ENCODE measurements at places on chromosomes 16 and 17.

DNA sequence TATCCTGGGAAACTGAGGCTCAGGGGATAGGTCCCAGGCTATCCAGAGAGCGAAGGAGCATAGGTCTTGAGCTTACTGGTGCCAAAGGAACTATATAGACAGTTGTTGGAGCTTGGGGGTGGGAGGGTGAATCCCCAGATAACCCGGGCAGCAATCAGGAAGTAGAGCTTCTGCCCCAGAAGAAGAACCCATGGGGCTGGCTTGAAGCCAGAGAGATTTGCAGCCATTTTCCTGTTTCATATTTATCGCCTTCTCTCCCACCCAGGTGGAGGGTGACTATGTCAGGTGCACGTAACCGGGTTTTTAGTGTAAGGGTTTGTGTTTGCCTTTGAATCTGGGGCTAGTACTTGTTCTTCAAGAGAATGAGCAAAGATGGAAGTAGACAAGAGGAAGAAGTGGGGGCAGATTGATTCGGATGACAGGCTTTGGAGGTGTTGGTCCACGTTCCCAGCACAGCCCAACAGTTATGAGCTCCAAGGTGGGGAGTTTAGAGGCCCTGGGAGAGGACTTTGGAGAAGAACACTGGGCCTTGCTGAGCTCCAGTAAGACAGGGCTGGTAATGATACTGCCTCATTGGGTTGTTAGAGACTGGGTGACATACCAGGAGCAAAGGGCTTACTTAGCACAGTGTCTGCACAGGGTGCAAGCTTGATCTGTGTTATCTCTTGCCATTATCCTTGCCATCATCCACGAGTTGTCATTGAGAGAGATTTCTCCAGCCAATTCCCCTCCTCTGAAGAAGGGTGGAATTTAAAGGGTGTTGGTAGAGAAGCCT is 145.6 kb downstream of the CCDC182 start:
- no peak for DNase-seq

DNA sequence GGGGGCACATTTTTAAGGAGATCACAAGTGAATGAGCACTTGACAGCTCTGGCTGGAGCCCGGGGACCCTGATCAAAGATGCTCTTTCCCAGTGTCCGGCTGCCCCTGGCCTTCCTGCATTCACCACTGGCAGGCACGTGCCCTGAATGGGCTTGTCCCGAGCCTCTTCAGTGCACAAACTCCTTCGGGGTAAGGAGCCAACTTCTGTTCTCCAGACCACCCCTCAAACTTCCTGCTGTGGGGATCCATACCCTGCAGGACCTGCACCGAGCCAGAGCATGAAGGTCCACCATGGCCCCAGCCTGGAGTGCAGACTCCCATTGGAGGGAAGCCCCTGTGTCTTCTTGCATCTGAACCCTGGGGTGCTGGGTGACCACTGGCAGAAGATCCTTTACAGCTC is 9.8 kb upstream of the SLC12A3 start:
- no peak for DNase-seq

DNA sequence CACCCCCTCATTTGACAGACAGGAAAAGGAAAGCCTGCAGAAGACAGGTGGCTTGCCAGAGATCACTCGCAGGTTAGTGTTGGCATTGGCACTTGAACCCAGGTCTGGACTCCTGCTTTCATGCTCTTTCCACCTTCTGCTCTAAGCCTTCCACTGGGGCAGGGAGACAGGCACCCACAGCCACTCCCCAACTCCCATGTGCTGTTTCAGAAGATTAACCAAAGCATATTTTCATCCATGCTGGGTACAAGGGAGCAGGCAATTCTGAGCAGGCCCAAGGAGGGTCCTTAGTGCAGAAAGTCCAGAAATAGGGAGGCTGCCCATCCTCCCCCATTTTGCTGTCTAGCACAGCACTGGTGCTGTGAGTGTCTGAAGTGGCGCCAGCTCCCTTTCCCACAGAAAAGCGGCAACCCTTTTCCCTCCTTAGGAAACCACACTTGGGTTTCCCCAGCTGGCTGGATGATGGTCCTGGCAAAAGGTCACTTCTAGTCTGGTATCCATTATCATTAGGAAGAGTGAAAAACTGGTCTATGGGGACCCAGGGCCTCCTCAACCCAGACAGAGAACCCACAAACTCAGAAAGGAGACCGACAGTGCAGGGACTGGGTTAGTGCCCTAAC is 2.0 kb upstream of the CAVIN1 start:
- no peak for DNase-seq

GRCh38 chr17:27456681-27457359 is 572 bp downstream of the KSR1 start:
- no peak for DNase-seq

DNA sequence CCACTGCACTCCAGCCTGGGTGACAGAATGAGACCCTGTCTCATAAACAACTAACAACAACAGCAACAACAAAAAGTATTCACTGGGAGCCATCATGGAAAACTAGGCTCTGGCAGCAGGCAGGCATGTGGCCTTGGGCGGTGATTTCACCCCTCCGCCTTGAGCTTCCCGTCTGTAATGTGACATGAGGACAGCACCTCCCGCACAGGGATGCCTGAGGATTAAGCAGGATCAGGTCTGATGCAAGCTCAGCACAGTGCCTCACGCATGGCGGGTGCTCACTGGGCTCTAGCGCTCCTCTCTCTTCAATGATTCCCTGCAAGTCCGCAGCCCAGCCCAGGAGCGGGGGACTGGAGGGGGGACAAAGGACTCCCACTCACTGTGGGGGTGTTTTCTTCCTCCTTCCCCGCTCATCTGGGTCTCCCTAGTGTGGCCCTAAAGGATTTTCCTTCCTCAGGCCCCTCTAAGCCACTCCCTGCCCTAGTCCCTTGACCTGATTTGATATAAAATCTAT is 2.8 kb downstream of the PLCD3 start:
- DNase-seq, result no peak

DNA sequence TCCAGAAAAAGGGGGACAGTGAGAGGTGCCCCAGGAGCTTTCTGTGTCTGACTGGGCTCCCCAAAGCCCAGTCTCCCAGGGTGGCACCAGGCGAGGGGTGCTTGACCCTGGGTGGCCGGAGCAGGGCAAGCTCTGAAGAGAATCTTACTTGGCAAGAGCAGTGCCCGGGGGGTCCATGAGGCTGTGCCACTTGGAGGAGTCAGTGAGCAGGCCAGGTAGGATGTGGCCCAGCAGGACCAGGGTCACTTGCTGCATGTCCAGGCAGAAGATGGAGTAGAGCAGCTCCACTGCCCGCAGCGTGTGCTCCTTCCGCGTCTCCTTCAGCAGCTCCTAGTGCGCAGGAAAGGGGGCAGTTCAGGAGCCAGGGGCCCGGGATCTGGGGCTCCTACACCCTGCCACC is 7.3 kb downstream of the CSF3 start:
- DNase-seq, result no peak

DNA sequence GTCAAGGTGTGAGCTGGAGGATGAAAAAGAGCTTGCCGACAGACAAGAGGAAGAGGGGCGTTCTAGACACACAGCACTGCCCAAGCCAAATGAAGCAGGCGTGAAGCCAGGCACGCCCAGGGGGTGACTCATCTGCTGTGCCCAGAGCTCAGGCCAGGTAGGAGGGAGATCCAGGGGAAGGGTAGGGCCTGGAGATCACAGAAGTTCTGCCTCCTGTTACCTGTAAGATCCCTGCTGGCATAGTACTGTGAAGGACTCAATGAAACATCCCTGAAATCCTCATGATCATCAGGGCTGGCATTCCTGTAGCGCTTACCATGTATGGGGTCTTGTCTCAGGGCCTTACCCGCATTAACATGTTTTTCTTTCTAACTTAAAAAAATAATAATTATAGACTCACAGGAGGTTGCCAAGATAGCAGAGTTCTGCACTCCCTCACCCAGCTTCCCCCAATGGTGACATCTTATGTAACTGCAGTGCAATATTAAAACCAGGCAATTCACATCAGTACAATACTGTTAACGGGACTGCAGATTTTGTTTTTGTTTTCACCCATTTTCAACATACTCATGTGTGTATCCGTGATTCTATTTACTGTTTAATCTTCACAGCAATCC is 158.6 kb downstream of the XYLT1 start:
- DNase-seq, result no peak

- no peak for DNase-seq
These were observed 2.2 kb downstream of the SEPTIN12 start for GRCh38 chr16:4785758-4786433.

GRCh38 chr17:62703261-62703775 is 75.8 kb downstream of the MRC2 start:
- no peak for DNase-seq

- no peak for DNase-seq
These were observed 13.0 kb downstream of the CDH13 start for GRCh38 chr16:82639666-82640336.

DNA sequence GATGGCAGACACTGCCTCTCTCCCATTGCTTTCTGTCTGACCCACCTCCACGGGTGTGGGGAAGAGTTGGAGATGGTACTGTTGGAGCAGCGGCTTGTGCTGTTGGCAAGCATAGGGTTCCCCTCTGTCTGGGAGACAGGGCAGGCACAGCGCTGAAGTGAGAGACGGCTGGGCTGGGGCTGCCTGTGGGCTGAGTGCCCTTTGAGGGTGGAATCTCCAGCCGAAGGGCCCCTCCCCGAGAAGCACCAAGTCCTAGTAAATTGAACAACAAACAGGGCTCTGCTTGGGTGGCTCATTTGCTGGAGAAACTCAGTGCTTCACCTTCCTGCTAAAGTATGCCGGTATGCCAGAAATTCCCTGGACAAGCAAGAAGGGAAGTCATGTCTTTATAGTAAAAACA is 79.7 kb downstream of the KSR1 start:
- DNase-seq, result no peak

GRCh38 chr16:57592591-57593003 is 35.8 kb upstream of the ADGRG1 start:
- peak; percentile 57 for DNase-seq

DNA sequence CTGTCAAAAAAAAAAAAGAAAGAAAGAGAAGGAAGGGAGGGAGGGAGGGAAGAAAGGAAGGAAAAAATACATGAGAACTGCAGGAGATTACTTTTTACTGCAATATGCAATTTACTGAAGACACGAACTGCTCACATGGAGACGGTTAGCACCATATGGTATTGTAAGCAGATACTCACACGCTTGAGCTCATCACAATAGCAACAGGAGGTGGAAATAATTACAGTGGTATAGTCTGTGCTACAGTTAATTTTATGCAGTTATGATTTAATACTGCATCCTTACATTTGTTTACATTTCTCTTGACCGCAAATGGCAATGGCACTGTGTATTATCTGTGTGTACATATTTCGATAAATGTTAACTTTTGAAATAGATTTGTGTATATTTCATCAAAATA is 21.4 kb upstream of the SLC46A1 start:
- DNase-seq, result no peak

GRCh38 chr16:74564451-74564984 is 42.4 kb downstream of the GLG1 start:
- DNase-seq, result no peak

GRCh38 chr16:56409195-56409594 is 16.1 kb downstream of the AMFR start:
- no peak for DNase-seq

GRCh38 chr16:49000594-49000993 is 281.0 kb downstream of the CBLN1 start:
- DNase-seq, result no peak

DNA sequence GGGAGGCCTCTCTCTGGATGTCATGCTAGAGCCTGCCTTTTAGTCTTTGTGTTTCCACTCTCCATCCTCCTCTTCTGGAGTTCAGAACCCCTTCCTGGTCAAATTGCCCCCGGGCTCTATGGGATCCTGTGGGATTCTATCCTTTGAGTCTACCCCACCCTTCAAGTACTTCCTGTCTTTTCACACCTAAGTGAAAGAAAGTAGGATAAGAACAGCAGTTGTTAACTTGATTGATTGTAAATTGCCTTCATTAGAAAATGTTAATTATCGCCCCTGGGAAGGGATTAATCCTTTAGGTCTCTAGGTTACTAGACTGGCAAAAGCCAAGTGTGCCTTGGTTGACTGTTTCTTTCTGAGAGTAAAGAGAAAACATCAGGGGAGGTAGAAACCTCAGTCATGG is 30.1 kb downstream of the PRKCB start:
- no peak for DNase-seq

DNA sequence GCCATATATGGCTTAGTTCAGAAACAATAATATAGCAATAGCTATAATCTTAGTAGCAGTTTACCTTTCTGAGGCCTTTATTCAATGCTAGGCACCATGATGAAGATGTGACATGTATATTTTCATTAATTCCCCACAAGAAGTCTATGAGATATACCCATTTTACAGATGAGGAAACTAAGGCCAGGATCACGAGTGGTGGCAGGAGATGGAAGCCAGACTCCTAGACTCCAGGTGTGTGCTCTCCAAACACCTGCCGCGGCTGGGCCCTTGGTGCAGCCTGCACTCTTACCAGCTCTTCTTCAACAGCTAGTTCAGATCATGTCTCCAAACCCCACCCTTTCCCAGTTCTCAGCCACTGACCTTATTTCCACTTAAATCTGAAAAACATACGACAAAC is 15.2 kb downstream of the NXPH3 start:
- DNase-seq, result no peak

DNA sequence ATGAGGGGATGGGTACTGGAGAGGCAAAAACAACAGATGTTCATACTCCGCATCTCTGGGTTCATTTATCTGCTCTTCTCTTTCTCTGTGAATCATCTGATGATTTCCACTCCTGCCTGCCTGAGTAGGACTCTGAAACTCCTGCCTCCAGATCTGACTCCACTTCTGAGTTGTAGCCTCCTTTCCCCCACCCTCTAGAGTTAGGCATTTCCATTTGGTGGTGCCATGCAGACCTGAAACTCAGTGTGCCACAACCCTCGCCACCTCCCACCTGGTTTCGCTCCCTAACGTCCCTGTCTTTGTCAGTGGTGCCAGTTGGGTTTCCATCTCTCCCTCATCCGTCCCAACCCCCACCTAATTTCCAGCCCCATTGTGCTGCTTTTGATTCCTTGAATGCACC is 126.2 kb downstream of the PRKCB start:
- DNase-seq, result no peak

GRCh38 chr17:73340093-73340596 is 28.3 kb upstream of the CDC42EP4 start:
- DNase-seq, result no peak

DNA sequence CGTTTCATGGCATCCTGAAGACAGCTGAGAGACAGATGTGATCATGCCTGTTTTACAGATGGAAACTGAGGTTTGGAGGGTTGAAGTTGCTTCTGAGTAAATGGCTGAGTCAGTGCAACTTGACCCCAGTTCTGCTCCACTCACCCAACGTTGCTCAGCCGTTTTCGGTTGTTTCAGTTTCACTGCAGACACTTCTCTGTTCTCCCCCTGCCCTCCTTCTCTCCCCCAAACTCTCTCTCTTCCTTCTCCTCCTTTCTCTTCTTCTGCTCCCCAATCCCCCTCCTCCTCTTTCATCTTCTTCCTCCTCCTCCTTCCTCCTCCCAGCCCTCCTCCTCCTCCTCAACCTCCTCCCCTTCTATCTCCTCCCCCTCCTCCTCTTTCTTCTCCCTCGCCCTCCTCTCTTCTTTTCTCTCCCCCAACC is 9.4 kb upstream of the CEP20 start:
- DNase-seq, result no peak
